Esophagus squamous epithelium (tissue), 5 donors: ENCODE measurements at places on chromosomes 13 and 19.

DNA sequence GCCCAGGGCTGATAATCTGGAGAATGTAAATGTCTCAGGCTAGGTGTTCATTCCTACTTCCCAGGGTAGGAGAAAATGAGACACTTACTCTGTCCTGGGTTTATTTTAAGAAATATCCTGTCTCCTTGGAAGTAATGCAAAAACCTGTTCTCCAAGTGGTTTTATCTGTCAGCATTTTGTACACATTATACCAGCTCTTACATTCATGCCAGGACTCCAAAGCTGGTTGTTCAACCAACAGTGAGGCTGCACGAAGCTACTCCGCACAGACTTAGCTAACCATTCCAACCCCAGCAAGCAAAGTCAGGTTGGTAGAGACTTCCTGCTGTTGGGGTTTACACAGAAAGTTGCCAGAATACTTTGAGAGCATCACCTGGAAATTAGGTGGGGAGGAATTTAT, 55.6 kb downstream of the SLC7A1 start:
- no peak for DNase-seq

DNA sequence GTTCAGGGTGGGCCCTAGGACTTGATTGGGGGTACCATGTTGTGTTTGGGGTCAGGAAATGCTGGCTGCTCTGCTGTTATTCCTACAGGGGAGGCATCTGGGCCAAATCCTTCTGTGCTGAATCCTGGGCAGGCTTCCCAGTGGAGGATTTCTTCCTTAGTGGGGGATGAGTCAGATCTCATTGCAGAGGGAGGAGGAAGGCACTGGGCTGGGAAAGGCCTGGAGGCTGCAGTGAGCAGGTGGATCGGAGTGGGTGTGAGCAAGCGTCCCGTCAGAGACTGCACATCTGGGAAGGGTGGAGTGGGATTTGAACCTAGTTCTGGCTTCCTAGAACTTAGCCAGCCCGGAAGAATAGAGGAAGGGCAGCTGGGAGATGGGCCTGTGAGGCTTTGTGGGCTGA, 11.5 kb downstream of the CCDC124 start:
- DNase-seq: no peak

DNA sequence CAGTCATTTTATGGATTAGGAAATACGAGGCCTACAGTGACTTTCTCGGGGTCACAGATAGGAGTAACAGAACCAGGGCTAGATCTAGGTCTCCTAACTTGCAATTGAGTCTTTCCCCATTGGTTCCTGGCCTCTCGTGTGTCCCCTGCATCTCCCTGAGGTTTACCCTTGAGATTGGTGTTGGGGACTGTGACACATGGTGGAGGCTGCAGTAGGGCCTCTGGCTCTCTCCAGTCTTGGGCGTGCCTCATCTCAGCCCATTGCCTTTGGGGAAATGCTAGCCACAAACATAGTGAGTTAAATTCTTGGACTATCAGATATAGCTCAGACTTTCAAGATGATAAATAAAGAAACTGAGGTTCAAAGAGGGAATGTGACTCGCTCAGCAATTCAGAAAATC, 212.1 kb downstream of the KCNRG start:
- DNase-seq: no peak

GRCh38 chr19:32672841-32673240, 2.1 kb downstream of the ANKRD27 start:
- no peak for DNase-seq
